ENCODE measurements at places on chromosomes 2 and 18.

DNA sequence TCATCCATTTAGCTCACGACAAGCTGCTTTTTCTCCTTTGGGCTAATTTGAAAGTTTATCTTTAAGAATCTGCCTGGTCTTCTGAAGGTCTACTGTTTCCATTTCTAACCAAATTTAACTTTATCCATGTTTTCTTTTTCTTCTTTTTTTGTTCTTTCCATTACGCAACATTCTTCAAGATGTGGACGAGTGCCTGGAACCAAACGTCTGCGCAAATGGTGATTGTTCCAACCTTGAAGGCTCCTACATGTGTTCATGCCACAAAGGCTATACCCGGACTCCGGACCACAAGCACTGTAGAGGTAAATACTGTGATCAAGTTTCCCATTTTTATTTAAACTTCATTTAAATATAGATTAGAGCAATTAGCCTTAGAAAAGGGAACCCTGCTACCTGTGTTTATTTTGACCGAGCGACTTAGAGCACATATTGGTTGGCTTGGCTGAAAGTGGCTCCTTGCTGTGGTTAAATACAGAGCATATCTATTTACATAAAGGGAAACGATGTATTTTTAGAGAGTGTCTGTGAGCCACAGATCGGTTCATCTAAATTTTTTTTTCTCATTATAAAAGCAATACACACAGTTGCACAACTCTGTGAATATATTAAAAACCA, 183.4 kb upstream of the RASGRP3 start:
- DNase-seq = no peak

- no peak for DNase-seq
Observed at GRCh38 chr18:32389191-32389590, 81.5 kb downstream of the GAREM1 start.

DNA sequence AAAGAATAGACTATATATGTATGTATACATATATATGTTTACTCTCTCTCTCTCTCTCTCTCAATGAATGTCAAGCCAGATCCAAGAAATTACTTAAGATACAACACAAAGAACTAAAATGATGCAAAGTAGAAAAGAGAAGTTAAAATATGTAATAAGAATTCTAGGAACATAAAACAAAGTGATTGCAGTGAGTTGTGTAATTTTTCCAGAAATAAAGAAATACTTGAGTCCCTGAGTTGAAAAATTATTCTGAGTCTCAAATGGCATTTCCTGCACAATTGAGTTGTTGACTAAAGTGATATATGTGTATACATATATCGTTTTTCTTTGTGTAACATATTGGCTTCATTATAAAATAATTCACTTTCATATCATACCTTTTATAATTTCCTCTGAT, 262.4 kb downstream of the INSIG2 start:
- DNase-seq = no peak

GRCh38 chr2:71759060-71759459, 305.7 kb downstream of the DYSF start:
- DNase-seq = no peak

GRCh38 chr2:23093513-23093912, 291.5 kb upstream of the KLHL29 start:
- no peak for DNase-seq

DNA sequence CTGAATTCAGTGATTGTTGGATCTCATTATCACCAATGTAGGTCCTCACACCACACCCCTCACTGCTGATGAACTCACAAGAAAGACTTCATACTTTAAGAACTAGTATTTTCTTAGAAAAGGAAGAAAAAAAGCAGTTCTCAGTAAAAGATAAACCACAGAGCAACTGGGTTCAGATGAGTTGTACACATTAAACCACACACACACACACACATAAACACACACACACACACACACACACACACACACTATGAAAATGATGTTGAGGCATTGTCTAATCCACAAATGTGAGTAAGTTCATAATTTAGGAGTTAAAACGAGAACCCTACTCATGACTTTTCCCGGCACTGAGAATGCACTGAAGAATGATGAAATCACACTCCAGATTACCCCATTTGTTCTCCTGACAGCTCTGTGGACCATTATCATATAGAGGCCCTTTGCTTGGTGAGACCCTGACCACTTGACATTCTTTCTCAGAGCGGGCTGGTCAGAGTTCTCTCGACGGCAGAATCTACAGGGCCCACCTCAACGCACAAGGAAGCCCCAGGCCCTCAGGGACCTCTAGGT, 106.2 kb downstream of the BCL2 start:
- peak; percentile 45 for DNase-seq

DNA sequence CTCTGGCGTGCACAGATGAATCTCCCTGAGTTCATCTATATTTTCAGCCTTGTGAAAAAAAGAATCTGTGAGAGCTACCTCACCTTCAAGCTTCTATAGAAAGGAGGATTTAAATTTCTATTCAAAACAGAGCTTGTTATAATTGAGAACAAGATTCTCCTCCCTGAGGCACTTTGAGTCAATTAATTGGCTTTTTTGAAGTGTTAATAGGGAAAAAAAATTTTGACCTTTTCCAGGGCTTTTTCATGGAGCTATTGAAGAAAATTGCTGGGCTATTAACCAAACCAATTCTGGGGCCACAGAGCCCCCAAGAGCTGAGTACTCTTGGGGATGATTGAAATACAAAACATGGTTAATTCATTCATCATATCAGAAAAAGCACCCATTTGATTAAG, 225.1 kb downstream of the CMPK2 start:
- no peak for DNase-seq

DNA sequence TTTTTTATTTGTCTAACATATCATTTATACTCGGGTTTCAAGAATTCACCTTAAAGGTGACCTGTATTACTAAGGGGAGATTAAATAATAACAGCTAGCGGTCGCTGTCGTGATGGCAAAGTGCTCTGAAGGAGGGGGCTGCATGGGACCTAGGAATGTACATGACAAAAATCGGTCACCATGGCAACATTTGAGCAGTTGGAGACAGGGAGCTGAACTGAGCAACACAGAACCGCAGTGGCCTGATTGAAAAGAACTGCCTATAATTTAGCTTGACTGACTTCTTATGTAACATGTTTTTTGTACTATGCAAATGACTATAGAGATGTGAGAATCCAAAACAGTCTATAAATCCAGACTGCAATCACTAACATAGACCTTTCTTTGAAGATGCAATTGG, 34.3 kb upstream of the EPHA4 start:
- DNase-seq = no peak

- peak; percentile 44 for DNase-seq
Observed at GRCh38 chr2:98822301-98823164, 91.6 kb upstream of the MGAT4A start.

All from activated CD4-positive, alpha-beta T cell treated with anti-CD3 and anti-CD28 coated beads for 4 hours (primary cell).